Endothelial cell (in vitro differentiated cells): ENCODE measurements at places on chromosomes 11 and 22. TPM values are rescaled to one million over a fixed set of nuclear protein-coding genes. Genes with fewer than 3 reads are reported as not detected.

Gene ZNF215
- 7.0 TPM for total RNA-seq

Gene B4GAT1
- total RNA-seq: 21.4 TPM

Gene C11orf65
- 0.69 TPM for total RNA-seq

Gene MMP13
- total RNA-seq: not detected

Gene INPP5J
- total RNA-seq: 2.8 TPM

Gene OTOG
- 0.13 TPM for total RNA-seq

Gene ACRV1
- not detected for total RNA-seq

Gene MLC1
- total RNA-seq: 1.2 TPM

Gene TTC36
- total RNA-seq: 0.56 TPM

Gene P2RY6
- 0.74 TPM for total RNA-seq

Gene NXPE1
- total RNA-seq: not detected

Gene SCGB1C1
- not detected for total RNA-seq

DNA sequence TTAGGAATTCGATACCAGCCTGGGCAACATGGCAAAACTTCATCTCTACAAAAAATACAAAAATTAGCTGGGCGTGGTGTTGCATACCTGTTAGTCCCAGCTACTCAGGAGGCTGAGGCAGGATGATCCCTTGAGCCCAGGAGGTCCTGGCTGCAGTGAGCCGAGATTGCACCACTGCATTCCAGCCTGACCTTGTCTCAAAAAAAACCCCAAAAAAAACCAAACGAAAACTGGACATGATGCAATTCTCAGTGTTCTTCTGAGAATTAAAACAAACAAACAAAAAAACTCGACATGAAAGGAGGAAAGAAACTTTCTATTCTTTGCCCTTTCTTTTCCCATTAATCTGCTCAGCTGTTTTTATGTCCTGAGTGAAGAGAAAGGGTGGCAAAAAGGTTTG is 7.4 kb downstream of the MED17 start:
- no peak for DNase-seq
- no peak overlapping the region for H3K27ac ChIP-seq
- H3K36me3 ChIP-seq: peaks cover 40% of the 10 kb centered on the region
- no peak overlapping the region for H3K4me3 ChIP-seq

GRCh38 chr11:119729951-119730613 is 1.1 kb upstream of the NECTIN1 start:
- H3K36me3 ChIP-seq: no peaks in the 10 kb centered on the region
- peaks cover 4% of the 10 kb centered on the region for H3K27me3 ChIP-seq
- DNase-seq: no peak
- H3K4me1 ChIP-seq: peaks cover 29% of the 10 kb centered on the region

DNA sequence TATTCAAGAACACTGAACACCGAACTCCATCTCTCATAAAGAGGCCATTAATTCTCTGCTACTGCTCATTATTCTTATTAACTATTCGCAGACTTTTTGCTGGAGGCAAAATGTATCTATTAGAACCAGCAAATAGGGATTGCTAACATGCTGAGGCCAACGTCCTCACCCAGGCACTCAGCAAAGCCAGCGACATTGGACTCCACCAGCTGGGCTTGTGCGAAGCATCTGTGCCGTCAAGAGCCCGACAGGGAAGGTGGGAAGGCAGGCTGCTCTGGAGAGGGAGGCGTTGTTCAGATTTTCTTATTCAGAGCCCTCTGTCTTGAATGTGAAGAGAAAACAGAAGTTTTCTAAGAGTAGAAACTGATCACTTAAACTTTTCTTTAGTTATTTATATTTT is 615.6 kb upstream of the KIRREL3 start:
- peaks cover 9% of the 10 kb centered on the region for H3K4me1 ChIP-seq
- no peak overlapping the region for H3K27ac ChIP-seq
- H3K4me3 ChIP-seq: no peak overlapping the region
- DNase-seq: no peak
- no peaks in the 10 kb centered on the region for H3K27me3 ChIP-seq

DNA sequence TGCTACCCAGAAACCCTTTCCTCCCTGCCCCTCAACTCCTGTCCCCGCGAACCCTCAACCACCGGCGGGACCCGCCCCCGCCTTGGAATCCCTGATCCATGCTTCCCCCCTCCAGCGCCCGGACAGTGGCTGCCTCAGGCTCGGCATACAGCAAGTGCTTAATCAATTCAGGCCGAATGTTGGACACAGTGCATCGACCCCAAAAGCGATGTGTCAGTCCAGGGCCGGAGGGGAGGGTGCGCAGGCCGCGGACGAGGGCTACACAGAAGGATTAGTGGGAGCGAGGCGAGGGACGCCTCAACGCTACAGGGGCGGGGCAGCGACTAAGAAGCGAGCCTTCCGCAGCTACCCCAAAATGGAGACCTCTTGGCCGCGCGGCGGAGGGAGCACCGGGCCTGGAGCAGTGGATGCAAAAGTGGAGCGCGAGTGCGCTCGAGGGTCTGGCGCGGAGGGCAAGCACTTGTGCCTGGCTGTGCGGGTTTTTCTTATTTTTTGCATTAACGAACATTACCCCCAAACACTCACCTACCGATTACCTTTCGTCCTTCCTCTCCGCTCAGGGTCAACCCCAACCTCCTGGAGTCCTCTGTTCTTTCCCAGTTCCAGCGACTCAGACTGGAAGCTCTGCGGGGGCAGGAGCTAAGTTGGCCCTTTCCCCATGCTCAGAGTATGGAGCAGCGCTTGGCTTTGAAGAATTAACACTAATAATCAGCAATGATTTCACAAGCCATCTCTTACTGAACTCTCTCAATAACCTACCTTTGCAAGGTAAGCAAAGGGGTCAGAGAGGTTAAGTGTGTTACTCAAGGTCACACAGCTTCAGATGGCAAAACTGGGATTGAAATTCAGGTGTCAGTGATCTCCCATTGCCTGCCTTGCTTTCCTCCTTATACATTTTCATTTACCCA is 30.0 kb upstream of the WNT11 start:
- H3K27ac ChIP-seq: peak overlapping the region; percentile 92
- peaks cover 7% of the 10 kb centered on the region for H3K36me3 ChIP-seq
- H3K27me3 ChIP-seq: peaks cover 29% of the 10 kb centered on the region
- no peak for DNase-seq
- H3K4me3 ChIP-seq: peak overlapping the region; percentile 97
- H3K4me1 ChIP-seq: peaks cover 33% of the 10 kb centered on the region

GRCh38 chr11:78338138-78338537 is 79.5 kb downstream of the GAB2 start:
- no peaks in the 10 kb centered on the region for H3K27me3 ChIP-seq
- DNase-seq: no peak
- H3K36me3 ChIP-seq: peaks cover 11% of the 10 kb centered on the region
- peaks cover 29% of the 10 kb centered on the region for H3K4me1 ChIP-seq

DNA sequence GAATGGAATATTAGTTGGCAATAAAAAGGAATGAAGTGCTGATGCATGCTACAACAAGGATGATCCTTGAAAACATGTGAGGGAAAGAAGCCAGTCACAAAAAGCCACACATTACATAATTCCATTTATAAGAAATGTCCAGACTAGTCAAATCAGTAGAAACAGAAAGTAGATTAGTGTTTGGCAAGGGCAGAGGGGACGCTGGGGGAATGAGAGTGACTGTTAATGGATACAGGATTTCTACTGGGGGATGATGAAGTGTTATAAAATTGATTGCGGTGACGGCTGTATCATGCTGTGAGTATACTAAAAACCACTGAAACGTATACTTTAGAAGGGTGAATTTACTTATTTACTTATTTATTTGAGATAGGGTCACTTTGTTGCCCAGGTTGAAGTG is 57.9 kb downstream of the C11orf58 start:
- no peak for DNase-seq
- H3K27me3 ChIP-seq: peaks cover 3% of the 10 kb centered on the region
- no peak overlapping the region for H3K4me3 ChIP-seq
- peaks cover 15% of the 10 kb centered on the region for H3K4me1 ChIP-seq
- H3K36me3 ChIP-seq: no peaks in the 10 kb centered on the region

DNA sequence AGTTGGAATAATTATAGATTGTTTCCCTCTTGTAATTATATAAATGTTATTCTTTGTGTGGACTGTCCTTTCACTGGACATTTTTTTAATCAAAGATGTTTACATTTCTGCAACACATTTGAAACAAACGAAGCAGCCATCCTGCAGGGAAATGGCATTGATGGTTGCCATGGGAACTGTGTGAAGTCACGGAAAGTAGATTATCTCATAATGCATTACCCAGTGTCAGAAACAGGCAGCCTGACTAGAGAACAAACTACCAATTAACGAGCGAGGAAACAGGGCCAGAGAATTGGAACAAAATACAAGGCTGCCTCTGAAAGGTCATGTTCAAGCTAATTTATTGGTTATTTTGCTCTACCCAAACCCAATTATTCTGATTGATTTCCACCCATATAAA is 96.9 kb upstream of the LARGE1 start:
- H3K4me3 ChIP-seq: no peak overlapping the region
- H3K27me3 ChIP-seq: peaks cover 3% of the 10 kb centered on the region
- H3K36me3 ChIP-seq: no peaks in the 10 kb centered on the region
- no peak for DNase-seq

DNA sequence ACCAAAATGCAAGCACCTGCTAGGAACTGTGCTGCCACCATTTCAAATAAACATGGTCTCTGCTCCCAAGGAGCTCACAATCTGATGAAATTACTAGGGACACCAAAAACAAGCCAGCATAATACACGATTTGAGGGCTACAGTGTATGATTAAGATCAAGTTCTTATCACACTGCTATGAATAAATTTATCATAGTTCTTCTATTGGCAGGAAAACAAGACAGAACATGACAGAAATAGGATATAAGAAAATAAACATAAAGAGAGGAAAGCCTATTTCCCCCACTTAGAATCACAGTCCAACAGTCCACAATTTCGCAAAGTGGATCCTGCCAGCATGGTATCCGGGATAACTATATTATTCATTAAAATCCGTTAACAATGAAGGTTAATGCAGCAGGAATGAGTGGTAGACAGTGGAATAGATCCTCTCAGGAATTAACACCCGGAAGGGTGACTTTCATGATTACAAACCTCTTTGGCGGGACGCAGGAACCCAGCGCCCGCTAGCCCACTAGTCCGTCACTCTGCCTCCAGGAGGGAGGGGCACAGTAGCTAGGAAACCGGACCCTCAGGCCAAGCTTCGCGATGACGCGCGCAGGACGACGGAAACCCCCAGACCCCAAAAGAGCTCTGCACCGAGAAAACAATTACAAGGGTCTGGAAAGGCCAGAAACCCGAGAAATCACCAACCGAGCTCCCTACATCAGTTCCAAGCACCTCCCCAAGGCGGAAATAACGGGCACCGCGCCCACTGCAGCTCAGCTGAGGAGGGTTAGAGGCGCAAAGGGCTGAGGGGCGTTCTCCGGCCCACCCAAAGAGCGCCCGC is 607 bp downstream of the CCDC82 start:
- H3K36me3 ChIP-seq: no peaks in the 10 kb centered on the region
- peaks cover 5% of the 10 kb centered on the region for H3K27me3 ChIP-seq
- H3K27ac ChIP-seq: peak overlapping the region; percentile 96
- peak; percentile 68 for DNase-seq

DNA sequence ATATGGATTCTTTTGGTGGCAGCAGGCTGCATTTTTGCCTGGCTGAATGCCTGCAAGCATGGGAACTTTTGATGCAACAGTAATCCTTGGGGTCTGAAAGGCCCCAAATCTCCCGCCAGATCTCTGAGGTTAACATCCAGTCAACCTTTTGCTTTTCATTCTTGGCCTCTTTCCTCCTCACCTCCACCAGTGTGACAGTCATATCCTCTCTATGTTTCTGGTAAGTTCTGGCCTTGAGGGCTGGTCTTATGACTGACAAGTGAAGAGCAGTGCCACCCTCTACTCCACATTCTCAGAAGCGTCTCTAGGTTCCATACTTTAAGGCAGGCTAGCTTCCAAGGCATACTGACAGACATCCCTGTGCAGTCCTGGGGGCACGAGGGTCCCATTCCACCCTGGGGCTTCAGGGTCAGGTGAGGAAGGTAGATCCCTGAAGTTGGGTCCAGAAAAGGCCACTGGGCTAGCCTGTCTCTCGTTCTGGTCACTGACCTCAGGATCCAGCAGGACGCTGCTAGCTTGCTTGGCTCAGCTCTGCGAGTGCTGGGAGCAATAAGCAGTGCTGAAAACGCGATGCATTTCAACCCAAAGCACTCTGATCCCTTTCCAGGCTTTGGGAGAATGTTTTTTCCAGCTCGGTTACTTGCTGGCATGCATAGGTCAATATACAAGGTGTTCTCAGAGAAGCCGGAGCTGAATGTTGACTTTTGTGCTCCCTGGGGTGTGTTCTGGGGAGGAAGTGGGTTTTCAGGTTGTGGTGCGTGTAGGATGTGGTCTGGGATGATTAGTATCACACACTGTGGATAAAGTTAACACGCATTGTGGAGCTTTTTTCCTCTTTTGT is 75.2 kb downstream of the PTPRJ start:
- DNase-seq: no peak
- H3K27me3 ChIP-seq: peaks cover 21% of the 10 kb centered on the region
- H3K4me3 ChIP-seq: no peak overlapping the region
- H3K4me1 ChIP-seq: no peaks in the 10 kb centered on the region
- no peaks in the 10 kb centered on the region for H3K36me3 ChIP-seq

DNA sequence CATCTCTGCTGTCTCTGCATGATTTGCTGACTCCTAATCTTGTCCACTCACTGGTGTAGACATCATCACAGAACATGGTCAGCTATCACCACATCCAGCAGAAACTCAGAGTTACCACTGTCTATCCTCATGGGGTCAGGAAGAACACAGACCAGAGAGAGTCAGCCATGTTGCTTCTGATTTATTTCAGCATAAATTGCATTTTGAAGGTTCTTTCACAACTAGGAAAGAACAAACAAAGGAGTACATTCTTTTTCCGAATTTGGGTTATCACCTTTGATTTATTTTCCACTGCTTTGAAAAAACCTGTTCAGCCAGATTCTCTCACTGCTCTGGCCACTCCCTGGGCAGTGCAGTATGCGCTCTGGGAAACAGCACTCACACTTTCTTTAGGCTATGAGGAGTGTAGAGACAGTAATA is 172.0 kb upstream of the MTMR2 start:
- no peaks in the 10 kb centered on the region for H3K36me3 ChIP-seq
- H3K27me3 ChIP-seq: peaks cover 2% of the 10 kb centered on the region
- peaks cover 6% of the 10 kb centered on the region for H3K4me1 ChIP-seq

- peaks cover 30% of the 10 kb centered on the region for H3K4me1 ChIP-seq
- H3K4me3 ChIP-seq: no peak overlapping the region
- H3K27me3 ChIP-seq: peaks cover 9% of the 10 kb centered on the region
- no peak overlapping the region for H3K27ac ChIP-seq
- DNase-seq: no peak
Measured at GRCh38 chr11:120185706-120186455, 25.0 kb upstream of the OAF start.

GRCh38 chr11:40401132-40401853 is 1058.2 kb downstream of the LRRC4C start:
- no peak for DNase-seq
- H3K36me3 ChIP-seq: no peaks in the 10 kb centered on the region
- no peak overlapping the region for H3K4me3 ChIP-seq

DNA sequence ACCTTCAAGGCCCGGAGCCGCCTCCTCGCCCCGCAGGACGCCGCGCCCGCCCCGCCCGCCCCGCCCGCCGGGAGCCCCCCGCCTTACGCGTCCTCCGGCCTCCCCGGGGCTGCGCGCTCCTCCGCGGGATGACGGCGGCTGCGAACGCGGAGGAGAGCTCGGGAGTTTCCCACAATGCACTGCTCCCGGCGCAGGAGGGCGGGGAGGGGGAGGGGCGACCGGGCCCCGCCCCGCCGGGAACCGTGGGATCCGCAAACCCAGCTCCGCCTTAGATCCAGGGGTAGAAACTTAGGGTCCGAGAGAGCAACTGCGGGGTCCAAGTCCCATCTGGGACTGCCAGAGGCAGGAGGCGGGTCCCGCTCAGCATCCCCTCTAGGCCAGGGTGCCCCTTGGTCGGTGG is at the start of gene CEND1:
CEND1 (minus strand) TSS at position 148 of the 400 bp plus-strand sequence. CDS start 1,514 bp downstream, outside the sequence.
- H3K27me3 ChIP-seq: peaks cover 14% of the 10 kb centered on the region
- H3K36me3 ChIP-seq: no peaks in the 10 kb centered on the region
- DNase-seq: peak; percentile 48
- H3K4me3 ChIP-seq: no peak within 1 kb of the TSS
- H3K27ac ChIP-seq: no peak within 1 kb of the TSS

- peaks cover 5% of the 10 kb centered on the region for H3K4me1 ChIP-seq
- peaks cover 2% of the 10 kb centered on the region for H3K27me3 ChIP-seq
- no peaks in the 10 kb centered on the region for H3K36me3 ChIP-seq
- no peak for DNase-seq
Measured at GRCh38 chr11:7759010-7759409, 37.7 kb downstream of the OR5P2 start.
